H1 (cell line): ENCODE measurements at places on chromosomes 12 and 14. TPM values are rescaled to one million over a fixed set of nuclear protein-coding genes. Genes with fewer than 3 reads are reported as not detected.

- DNase-seq: no peak
These were observed 214.1 kb downstream of the PTPRO start for GRCh38 chr12:15536446-15536845.

Gene LIN7A
- 17.8 and 22.0 TPM in 2 replicates for total RNA-seq

- DNase-seq: no peak
These were observed 18.2 kb downstream of the DYNC1H1 start for GRCh38 chr14:101982621-101983020.

Gene OTX2
- 33.9 and 37.6 TPM in 2 replicates for total RNA-seq

DNA sequence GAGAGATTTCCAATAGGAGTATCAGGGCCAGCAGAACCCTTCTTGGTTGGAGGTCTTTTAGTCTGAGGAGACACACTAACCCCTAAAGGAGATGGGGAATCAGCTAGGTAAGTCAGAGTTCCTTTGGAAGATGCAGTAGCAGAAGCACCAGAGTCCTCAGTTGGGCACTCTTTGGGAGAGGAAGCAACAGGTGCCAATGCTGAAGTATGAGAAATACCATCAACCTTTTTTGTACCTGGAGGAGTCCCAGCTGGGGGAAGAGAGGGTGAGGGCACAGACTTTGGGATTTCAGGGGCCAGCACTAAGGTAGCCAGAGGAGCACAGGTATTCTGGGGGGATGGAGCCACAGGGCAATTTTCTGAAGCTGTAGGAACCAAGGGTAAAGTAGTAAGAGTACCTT is 6.0 kb downstream of the NACA start:
- DNase-seq: no peak

DNA sequence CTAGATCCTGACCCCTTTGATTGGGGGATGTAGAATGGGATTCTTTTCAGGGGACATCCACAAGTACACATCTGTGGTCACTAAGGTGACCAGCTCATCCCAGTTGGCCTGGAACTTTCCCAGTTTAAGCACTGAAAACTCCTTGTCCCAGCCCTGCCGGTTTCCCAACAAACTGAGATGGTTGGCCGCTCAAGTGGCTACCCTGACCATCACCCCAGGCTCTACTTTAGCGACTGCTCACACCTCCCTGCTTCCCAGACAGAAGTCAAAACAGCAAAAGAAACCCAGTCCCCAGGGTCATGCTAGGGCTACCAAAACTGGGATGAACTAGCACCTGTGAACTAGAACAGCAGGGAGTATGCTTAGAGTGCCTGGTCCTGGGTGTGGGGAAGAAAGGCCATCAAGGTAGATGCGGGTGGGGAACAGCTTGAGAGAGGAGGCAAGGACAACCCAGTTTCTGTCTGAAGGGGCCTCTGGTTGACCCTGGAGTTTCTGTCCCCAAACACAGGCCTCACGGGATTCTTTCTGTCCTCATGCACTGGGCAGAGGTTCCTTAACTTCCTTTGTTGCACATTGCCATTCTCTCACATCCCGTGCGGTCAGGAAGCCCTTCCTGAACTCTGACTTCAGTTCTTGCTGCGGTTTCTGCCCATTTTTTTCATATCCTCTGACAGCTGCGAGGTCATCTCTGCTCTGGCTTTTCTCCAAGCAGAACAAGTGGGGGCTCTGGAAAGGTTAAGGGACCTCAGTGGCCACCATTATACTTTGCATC is 1.6 kb downstream of the LTB4R start:
- DNase-seq: no peak

DNA sequence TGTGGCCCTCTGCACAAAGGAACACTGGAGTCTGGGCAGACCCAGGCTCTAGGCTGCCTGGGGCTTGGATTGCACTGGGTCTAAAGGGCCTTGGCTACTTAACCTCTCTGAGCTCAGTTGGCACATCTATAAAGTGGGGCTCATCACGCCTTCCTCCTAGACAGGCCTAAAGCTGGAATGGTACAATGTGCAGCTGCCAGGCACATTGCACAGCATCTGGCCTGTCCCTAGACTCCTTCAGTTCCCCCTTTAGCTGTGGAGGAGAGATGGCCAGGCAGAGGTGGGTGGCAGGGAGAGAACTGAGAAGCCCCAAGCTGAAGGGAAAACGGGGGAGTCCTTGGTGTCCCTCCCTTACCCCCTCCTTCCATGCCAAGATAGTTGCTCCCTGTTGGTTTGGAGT is 10.8 kb downstream of the IRF2BPL start:
- DNase-seq: no peak

GRCh38 chr12:107397890-107398500 is 287.6 kb upstream of the PWP1 start:
- DNase-seq: no peak

GRCh38 chr12:45377815-45378214 is 161.9 kb downstream of the ANO6 start:
- DNase-seq: no peak

DNA sequence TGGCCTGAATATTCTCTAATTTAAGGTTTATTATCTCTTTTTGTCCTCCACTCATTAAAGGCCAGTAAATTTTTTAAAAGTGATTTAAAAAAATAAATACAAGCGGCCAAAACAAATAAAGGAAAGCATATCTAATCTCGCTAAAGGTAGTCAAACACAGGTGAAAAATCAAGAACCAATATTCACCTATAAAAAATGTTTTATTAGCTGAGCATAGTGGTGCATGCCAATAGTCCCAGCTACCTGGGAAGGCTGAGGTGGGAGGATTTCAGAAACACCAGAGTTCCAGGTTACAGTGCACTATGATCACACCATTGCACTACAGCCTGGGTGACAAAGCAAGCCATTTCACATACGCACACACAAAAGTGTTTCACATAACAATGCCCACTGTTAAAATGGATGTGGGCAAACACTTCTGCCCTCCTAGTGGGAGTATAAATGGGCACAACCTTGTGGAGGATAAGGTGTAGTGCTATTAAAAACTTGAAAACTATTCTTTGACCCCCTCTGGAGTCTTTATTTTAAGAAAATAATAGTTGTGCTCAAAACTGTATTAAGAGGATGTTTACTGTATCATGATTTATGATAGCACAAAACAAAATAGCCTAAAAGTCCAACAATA is 32.7 kb upstream of the NAP1L1 start:
- no peak for DNase-seq

GRCh38 chr12:98438656-98439230 is 76.6 kb upstream of the TMPO start:
- DNase-seq: no peak

Gene AHNAK2
- total RNA-seq: 1.5 and 2.0 TPM in 2 replicates

DNA sequence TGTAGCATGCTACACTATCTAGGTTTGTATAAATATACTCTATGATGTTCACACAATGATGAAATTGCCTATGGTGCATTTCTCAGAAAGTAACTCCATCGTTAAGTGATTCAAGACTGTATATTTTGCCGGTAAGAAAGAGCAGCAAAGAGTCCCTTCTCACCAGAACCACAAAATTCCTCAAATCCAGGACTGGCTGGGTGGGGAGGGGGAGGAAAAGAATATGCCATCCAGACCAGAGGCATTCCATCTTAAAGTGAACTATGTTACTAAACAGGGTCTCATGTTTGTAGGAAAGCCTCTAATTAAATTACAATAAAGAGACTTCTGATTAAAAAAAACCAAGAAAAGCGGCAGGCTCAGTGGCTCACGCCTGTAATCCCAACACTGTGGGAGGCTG is 11.5 kb downstream of the UBE2N start:
- no peak for DNase-seq

GRCh38 chr14:23183479-23183878 is at the start of gene SLC7A8:
SLC7A8 (minus strand) TSS chr14:23183660; CDS start chr14:23182914, 746 bp downstream.
- peak; percentile 78 for DNase-seq

GRCh38 chr14:51014086-51014485 is 69.8 kb upstream of the PYGL start:
- no peak for DNase-seq

Gene TAS2R30
- 0.75 and 1.0 TPM in 2 replicates for total RNA-seq

DNA sequence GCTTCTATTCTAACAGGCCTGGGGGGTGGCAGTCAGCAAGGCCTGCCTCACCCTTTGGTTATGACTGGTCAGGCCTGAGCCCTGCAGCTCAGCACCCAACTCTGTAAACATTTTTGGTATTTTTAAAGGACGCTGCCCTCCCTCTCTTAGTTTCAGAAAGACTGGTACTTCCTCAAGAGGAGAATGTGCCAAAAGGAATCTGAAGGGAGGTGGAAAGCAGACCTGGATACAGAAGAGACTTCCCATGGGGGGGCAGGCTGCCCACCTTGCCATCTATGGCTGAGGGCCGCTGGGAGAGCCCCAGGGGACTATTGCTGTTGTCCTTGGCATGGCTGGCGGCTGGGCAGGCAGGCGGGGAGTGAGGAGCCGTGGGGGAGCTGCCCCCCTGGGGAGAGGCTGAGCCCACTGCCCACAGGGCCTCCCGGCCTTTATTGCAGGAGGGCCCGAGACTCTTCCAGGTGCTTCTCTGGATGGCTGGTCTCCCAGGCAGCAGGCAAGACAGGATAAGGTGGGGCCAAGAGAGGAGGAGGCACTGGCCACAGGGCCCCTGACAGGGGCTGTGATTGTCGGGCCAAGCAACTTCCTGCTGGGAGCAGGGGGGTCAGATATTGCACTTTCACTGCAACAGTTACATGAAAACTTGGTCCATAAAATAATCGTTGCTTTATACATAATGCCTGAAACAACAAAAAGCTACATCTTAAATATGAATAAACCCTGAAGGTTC is 3.5 kb downstream of the ARL6IP4 start:
- no peak for DNase-seq

Gene CDC42BPB
- total RNA-seq: 87.9 and 88.2 TPM in 2 replicates

DNA sequence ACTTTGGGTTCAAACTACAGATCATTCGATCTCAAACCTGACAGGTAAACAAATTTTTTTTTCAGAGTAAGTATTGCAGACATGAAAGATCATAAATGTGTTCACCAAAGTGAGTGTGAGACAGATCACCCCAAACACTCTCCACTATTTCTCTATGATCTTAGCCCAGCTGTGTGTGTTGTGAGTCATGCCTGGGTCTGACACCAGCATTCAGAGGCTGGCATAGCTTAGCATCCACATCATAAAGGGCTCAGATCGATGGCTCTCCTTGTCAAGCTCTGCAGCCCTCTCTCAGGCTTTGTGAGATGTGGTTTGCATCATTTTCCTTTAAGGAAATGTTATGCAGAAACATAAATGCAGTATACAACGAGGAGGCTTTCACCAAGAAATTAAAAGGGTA is 164.9 kb downstream of the ETV6 start:
- no peak for DNase-seq

GRCh38 chr12:128644664-128645296 is 179.0 kb downstream of the SLC15A4 start:
- peak; percentile 93 for DNase-seq

GRCh38 chr12:31005256-31005943 is 68.3 kb upstream of the DDX11 start:
- DNase-seq: no peak

DNA sequence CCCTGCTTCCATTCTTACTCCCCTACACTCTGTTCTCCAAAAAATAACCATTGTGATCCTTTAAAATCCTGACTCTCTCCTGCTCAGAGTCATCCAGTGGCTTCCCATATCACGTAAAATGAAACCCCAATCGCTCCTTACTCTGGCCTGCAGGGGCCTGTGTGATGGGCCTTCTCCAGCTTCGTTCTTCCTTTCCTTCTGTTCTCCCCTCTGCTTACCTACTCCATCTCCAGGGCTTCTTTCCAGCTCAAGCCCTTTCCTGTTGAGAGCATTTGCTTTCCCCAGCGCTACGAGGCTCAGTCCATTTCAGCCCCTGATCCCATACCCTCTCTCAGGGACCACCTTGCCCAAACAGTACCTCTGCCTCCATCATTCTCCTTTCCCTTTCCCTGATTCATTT is 144.4 kb upstream of the ARHGAP5 start:
- DNase-seq: no peak

DNA sequence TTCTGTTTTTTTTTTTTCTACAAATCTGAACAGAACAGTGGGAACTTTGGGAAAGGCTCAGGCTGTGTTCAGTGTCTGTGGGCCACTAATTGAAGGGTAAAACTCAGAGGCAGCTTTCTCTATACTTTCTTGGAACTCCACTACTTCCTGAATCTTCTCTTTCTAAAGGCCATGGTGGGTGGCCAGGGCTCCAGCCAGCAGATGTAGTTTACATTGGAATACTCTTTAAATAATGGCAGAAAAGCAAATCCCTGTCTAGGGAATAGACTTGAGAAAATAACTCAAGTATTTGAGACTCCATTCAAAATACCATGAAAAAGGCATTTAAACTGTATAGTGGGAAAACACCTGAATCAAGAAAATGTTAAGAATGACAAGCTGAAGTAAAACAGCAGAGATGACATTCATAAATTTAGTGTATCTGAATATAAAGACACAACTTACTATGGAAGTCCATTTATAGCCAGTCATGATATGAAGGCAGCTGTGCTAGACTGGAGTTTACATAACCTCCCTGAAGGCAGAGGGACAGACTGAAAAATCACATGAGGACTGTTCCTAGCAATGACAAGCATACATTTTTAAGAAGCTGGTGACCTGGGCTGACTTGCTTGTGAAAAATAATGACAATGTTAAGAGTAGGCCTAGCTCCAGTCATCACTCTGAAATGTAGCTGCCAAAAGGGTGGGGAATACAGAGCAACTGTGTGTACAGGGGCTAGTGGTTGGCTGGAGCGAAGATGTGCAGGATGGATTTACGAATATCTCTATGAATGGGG is 168.6 kb downstream of the STXBP6 start:
- DNase-seq: no peak

Gene KRR1
- 73.8 and 80.1 TPM in 2 replicates for total RNA-seq

GRCh38 chr12:85626784-85627171 is 209.4 kb downstream of the RASSF9 start:
- no peak for DNase-seq

DNA sequence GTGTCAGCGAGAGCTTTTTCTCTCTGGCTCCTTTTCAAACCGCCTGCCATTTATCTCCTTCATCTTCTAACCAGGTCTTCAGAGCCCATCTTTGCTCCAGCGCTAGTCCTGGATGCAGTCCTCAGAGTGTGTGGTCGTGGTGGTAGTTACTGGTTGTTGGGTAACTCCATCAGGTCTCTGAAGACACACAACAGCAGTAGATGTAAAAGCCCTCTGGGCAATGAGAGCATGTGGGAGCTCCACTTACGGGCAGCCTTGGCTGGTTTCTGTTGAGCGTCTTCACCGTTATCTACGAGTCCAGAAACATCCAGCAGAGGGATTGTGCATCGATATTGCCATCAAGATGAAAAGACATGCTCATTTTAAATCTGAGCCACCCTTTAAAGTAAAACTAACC is 61.2 kb downstream of the FBXL14 start:
- no peak for DNase-seq

GRCh38 chr12:50961708-50962107 is 9.4 kb downstream of the HIGD1C start:
- no peak for DNase-seq

GRCh38 chr14:54814076-54814475 is 88.5 kb downstream of the GCH1 start:
- no peak for DNase-seq

Gene PZP
- total RNA-seq: not detected in 2 replicates

Gene C12orf56
- total RNA-seq: 1.1 TPM in 2 replicates

GRCh38 chr12:43882578-43883178 is 46.8 kb downstream of the TMEM117 start:
- DNase-seq: no peak

DNA sequence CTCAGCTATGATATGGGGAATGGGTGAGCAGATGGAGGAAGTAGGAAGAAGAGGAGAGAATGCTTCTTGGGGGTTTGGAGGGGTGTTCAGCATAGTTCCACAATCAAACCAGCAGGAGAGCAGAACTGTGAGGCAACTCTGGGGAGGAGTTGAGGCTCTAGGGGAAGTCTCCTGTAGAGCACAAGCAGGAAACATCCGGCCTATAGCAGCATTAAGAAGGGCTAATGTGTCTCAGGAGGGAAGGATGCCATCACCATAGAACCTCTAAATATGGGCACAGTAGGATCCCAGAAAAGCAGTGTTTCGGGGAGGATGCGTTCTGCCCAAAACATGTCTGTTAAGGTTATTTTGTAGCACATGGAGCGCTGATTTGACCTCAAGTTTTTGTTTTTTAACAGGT is 8.4 kb upstream of the SALL2 start:
- no peak for DNase-seq

Gene PRKCH
- total RNA-seq: 5.2 and 6.4 TPM in 2 replicates
